ENCODE measurements at places on chromosomes 5 and 9.

- DNase-seq, result no peak
These were observed 13.1 kb upstream of the ATP6V1G1 start for GRCh38 chr9:114574438-114574837.

DNA sequence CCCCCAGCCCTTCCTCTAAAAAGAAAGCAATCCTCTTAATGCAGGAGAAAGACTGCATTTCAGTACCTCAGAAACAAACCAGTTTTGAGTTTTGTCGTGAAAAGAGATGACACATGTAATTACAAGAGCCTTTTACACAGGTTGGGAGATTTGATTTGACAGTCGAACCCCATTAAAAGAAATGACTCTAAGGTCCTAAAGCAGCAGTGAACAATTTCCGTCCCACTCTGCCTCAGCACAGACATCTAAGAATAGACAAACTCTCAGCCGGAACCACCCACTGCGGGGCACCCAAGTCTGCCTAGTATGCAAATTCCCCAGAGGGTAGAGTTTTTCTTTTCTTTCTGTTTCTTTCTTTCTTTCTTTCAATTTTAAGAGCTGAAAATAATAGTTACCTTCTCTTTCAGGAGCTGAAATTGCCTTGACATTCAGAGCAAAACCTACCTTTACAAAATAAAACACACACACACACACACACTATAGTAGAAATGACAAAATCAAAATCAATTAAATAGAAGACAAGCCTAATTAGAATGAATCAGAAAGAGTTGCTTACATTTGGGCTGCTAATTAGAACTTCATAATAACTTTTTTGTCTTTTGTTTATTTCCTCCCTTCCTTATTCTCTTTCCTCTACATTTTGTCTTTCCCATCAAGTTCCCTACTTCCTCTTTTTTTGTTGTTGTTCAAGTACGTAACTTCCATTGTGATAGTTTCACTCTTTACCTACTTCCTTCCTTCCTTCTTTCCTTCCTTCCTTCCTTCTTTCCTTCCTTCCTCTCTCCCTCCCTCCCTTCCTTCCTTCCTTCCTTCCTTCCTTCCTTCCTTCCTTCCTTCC lies 65.1 kb downstream of the BASP1 start:
- DNase-seq, result no peak

DNA sequence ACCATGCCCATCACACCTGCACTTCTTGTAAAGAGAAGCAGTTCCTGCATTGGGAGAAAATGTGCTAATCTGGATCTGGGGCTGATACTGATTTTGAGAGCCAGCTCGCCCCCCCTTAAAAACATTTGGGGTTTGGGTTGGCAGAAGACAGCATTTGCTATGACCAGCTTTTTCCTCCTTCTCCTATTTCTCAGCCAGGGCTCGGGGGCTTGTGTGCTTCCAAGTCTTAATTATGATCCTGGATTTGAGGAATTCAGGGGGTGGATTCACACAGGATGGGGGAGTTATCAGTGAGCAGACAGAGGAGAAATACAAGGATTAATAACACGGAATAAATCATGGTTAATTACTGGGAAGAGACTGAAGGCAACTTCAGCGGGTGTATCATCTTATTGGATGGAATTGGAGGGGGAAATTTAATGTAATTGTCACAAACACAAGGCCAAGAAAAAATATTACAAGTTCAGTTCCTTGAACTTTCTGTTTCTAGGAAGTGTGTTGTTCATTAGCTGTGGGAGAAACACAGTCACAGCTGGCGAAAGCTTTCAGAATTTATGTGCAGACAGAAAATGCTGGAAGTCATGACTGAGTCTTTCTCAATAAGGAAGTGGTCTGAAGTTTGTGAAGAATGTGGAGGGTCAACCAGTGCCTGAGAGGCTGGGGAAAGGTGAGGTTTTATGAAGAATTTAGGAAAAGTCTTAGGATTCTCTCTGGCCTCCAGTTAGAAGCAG lies 15.3 kb downstream of the C9orf152 start:
- no peak for DNase-seq

- no peak for DNase-seq
These were observed 417.0 kb upstream of the ADAMTSL1 start for GRCh38 chr9:18056993-18057369.

GRCh38 chr5:92527311-92528078 lies 1053.5 kb downstream of the NR2F1-AS1 start:
- no peak for DNase-seq

- no peak for DNase-seq
These were observed 78.3 kb upstream of the HCN1 start for GRCh38 chr5:45774528-45774927.

- no peak for DNase-seq
These were observed 47.5 kb downstream of the TMEM245 start for GRCh38 chr9:109072133-109072692.

- no peak for DNase-seq
These were observed 12.6 kb downstream of the OR13C5 start for GRCh38 chr9:104586496-104587180.

- no peak for DNase-seq
These were observed 81.3 kb upstream of the CTSL start for GRCh38 chr9:87644659-87645058.

DNA sequence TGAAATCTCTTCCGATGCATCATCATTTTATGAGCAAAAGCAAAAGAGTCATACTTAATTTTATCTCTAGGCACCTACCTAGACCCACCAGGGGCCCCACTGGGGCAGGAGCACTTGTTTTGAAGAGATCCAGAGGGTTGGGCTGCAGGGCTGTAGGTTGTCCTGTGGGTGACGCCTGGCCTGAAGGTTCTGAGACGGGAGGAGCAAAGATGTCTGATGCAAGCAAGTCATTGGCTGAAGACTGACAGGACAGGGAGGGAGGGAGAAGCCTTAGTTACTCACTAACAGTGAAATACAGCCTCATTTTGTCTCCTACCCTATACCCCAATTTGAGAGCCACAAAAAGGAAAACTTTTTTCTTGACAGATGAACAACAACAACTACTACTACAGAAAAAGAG lies 17.1 kb upstream of the C9 start:
- no peak for DNase-seq

DNA sequence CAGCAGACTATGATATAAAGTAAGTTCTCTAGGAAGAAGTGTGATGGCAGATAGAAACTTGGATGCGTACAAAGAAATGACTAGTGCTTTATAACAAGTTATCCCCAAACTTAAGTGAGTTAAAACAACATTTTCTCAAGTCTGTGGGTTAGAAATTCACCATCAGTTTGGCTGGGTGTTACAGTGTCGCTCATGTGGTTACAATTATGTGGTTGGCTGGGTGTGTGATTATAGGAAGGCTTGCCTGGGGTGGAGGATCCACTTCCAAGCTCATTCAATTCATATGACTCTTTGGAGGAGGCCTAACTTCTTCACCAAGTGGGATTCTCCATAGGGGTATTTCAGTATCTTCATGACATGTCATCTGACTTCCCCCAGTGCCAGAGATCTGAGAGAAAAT lies 10.3 kb upstream of the C9orf40 start:
- no peak for DNase-seq

DNA sequence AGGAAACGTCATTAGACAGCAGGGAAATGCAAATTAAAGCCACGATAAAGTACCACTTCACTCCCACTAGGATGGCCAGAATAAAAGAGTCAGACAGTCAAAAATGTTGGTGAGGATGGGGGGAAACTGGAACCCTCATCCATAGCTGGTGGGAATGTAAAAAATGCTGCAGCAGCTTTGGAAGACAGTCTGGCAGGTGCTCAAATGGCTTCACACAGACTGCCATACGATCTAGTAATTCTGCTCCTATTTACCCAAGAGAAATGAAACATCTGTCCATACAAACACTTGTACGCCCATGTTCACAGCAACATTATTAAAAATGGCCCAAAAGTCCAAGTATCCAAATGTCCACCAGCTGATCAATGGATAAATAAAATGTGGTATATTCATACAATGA lies 158.9 kb upstream of the PHYKPL start:
- DNase-seq, result no peak

DNA sequence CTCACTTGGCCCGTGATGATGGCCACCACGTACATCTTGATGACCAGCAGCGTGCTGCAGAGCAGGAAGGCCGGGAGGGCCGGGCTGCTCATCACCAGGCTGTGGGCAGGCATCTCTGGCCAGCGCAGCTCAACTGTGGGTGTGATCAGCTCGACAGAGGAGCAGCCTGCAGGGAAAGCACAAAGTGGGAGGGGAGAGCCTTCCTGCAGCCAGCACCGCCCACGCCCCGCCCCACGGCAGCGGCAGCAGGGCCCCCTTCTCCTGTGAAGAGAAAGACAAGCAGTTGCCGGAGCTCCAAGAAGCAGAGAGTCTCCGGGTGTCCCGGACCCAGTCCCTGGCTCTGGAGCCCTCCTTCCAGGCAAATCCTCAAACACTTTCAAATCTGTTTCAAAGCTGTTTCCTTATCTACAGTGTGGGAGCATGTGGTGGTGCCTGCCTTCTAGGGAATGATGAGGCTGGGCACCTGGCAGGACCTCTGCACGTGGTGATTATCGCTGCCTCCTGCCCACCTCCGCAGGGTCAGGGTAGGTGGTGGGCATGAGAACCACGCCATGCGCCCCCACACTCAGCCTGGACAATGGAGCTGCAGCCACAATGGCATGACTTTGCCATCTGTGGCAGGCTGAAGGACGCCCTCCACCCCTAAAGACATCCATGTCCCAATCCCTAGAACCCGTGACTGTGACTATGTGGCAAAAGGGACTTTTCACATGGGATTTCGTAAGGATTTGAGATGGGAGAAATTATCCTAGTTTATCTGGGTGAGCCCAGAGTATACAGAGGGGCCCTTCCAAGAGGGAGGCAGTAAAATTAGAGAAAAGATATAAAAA lies at the start of gene PTGES:
TSS of gene PTGES (minus strand) at position 143 of the 830 bp plus-strand sequence. CDS start at position 113, 30 bp downstream.
- DNase-seq, result no peak

GRCh38 chr5:60843936-60844905 lies at the start of gene ELOVL7:
TSS of gene ELOVL7 (minus strand) at chr5:60844269. CDS start at chr5:60787397, 56,872 bp downstream.
- DNase-seq, result peak; percentile 72

- DNase-seq, result no peak
These were observed 28.5 kb upstream of the UNC5A start for GRCh38 chr5:176781638-176782570.

- no peak for DNase-seq
These were observed 206.0 kb upstream of the DMRTA1 start for GRCh38 chr9:22240619-22241018.

DNA sequence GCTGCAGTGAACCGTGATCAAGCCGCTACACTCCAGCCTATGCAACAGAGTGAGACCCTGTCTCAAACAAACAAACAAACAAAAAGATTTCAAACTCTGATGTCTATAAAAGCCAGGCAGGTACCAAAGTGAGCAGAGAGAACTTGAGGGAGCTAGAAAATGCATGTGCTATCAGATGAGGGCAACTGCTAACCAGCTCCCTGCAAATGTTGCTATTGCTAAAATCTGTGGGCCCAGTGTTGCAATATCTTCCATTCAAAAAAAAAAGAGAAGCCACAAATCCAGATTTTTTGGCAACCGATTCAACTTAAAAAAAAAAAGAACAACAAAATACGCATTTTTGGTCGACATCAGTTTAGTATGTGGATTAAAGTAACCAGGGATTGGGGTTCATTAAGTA lies 5.5 kb downstream of the UBE2D2 start:
- no peak for DNase-seq

All from nucleus accumbens (tissue), 56 donors.